ENCODE measurements at places on chromosomes 1 and 21.

DNA sequence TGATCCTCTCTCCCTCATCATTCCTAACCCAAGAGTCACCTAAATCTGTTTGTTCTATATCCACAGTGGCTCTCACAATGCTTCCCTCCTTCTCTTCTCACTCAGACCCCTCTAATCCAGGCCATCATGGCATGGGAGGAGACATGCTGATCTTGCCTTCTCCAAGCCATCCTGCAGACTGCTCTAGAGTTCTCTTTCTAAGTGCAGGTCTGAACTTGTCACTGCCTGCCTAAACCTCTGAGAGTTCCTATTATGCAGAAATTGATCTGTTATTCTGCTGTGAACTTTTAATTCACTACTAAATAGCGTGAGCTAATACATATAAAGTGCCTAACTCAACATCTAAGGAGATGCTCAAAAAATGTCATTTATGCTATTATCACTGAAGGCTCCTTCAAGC is 26.8 kb downstream of the LAMC2 start:
- DNase-seq = no peak

DNA sequence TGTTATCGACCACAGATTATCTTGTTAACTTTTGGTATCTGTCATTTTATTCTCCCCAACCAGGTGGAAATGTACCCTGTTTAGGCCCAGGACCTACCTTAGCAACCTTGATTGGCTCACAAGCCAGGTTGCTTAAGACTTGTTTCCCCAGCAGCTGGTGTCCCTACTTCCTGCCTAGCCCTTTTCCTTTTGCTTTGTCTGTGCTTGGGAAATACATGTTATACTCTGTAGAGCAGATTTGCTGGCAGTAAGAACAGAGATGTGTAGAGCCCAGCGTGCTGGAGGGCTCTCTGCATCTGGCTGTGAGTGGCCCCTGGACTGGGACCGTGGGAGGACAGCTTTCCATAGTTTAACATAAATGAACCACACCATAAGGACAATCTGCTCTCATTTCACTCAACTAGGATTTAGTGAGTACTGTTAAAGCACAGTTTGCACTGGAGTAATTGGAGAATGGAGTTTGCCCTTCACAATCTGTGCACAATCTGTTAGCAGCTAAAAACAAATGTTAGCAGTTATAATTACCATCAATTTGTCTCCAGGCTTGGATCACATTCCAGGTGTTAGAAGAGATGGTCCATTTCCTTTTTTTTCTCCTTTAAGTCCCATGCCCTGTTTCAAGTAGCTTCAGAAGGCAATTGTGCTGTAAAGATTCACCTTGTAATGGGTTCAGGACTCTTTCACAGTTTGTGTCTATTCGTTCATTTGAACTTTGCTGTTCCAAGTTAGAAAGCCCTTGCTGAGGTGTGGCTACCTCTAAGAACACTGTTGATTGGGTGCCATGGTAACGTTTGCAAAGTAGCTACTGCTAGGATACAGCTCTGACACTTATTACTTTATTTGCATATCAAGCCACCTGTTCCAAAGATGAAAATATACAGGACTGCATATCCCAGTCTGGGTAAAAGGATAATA is at the start of gene APOBEC4:
Gene APOBEC4, minus strand, starts transcription at position 770 of the 915 bp plus-strand sequence. CDS start 4,535 bp downstream, outside the sequence.
- peak; percentile 40 for DNase-seq

GRCh38 chr1:225427235-225428067 is at the start of gene LBR:
LBR (minus strand) TSS chr1:225428038; CDS start chr1:225424075, 3,963 bp downstream.
- DNase-seq = no peak

DNA sequence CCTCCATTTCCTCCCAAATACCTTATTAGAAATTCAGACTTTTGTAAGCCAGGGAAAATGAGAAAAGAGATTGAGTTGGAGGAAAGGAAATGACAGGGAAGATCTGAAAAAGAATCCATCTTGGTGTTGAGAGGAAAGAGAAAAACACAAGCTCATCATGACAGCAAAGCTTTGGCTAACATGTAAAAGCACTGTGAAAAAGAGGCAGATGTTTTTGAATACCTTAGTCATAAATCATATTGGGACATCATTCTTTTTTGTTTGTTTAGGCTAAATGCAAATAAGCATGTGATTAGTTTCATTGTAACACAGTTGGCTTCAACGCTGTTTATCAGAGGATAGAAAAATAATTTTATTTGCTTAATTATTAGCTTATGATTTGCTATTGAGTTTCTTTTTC is 64.6 kb downstream of the LHX8 start:
- no peak for DNase-seq

- no peak for DNase-seq
Observed at GRCh38 chr1:160061369-160062229, 8.4 kb downstream of the KCNJ10 start.

Data from NCI-H1436 (cell line).